ENCODE measurements at places on chromosomes 1 and 21. TPM values are rescaled to one million over a fixed set of nuclear protein-coding genes. Genes with fewer than 3 reads are reported as not detected.

The ST6GALNAC3 gene
- total RNA-seq: 0.03 TPM

The CD160 gene
- total RNA-seq: not detected

The CD1D gene
- 0.69 TPM for total RNA-seq

The DIRAS3 gene
- total RNA-seq: not detected

The TPR gene
- total RNA-seq: 97.7 TPM

The UBE2U gene
- total RNA-seq: not detected

The DIO1 gene
- not detected for total RNA-seq

The AIM2 gene
- total RNA-seq: 3.2 TPM

The PDZK1 gene
- not detected for total RNA-seq

The LYPD8 gene
- total RNA-seq: 2.0 TPM

The CFAP45 gene
- total RNA-seq: 4.2 TPM

The LCE2C gene
- not detected for total RNA-seq

The NEXN gene
- 4.2 TPM for total RNA-seq

The ALPL gene
- not detected for total RNA-seq

The WDR64 gene
- total RNA-seq: not detected

The GJA8 gene
- total RNA-seq: not detected

The COA6 gene
- total RNA-seq: 88.6 TPM

The ZBTB7B gene
- 22.2 TPM for total RNA-seq

The OR10J1 gene
- not detected for total RNA-seq

The GFI1 gene
- 2.2 TPM for total RNA-seq

The KRTAP19-3 gene
- not detected for total RNA-seq

The SLC1A7 gene
- total RNA-seq: not detected

The JTB gene
- total RNA-seq: 189 TPM

The LPAR3 gene
- total RNA-seq: 4.1 TPM

The RPS6KC1 gene
- total RNA-seq: 17.4 TPM

The CD34 gene
- total RNA-seq: not detected

The CD5L gene
- total RNA-seq: not detected

All from HT1080 (cell line).